ENCODE measurements at places on chromosomes 6 and 20.

DNA sequence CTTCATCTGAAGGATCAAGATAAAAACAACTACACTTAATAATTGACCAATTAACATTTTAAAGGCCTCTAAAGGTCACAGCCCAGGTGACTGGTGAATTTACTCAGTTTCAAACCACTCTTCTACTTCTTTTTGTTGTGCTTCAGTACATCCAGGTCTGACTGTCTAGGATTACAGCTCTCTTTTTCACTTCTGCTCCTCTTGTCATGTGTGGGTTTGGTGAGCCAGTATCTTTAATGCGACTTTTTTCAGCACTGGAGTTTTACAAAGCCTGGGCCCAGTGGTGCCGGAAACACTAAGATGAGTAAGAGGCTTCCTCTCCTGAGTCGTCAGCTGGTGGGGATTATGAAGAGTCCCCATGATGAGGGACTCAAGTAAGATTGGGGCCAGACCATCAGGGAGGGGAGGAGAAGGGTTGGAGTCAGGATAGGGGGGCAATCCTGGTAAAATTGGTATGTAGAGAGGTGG lies 27.0 kb downstream of the HECA start:
- DNase-seq = peak; percentile 55

DNA sequence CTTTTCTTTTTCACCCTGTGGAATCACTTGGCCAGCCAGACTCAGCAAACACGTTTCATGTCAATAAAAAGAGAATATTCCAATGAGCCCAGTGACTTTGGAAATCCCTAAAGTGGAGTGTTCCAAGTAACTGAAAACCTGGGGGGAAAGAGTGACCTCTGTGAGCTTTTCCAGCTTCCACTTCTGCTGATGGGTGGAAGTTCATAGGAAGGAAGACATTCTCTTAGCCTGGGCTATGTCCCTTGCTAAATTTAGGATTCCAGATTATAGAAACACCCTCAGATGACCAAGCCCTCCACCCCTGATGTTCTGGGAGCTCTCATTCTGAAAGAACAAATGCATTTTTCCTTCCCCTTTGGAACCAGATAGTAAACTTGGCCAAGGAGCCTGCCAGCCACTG lies 44.8 kb upstream of the EDN1 start:
- DNase-seq = no peak

GRCh38 chr20:46243707-46244628 lies 64.3 kb downstream of the CDH22 start:
- no peak for DNase-seq

GRCh38 chr6:52497652-52498408 lies 77.7 kb downstream of the EFHC1 start:
- DNase-seq = no peak

- DNase-seq = no peak
Observed at GRCh38 chr6:4607793-4608192, 168.4 kb upstream of the CDYL start.

Data from T follicular helper cell (primary cell).